Upper lobe of right lung (tissue), 1 donor: ENCODE measurements at places on chromosomes 7 and 10. TPM values are rescaled to one million over a fixed set of nuclear protein-coding genes. Genes with fewer than 3 reads are reported as not detected.
A peak's percentile ranks its signal among the peaks of the same experiment; 100 is the strongest.

The SPDYE16 gene
- 0.90 TPM for total RNA-seq

The SFXN2 gene
- 12.0 TPM for total RNA-seq

DNA sequence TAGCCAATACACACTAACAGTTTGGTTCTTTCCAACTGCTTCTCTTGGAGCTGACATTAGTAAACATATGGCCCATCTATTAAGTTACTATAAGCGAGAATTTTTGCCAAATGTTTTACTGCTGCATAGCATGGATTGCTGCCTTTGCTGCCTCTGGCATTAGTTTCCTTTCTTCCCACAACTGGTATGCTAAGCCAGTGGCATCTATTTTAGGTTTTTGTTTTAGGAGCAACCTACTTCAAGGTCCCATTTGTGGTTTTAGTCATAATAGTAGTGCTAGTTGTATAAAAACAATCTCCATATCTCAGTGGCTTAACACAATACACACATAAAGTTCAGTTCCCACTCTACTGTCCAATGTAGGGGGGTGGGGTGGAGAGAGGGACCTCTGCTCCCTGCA lies 25.9 kb upstream of the PANK1 start:
- no peaks in the 10 kb centered on the region for H3K4me1 ChIP-seq
- DNase-seq, result no peak
- no peak overlapping the region for H3K27ac ChIP-seq
- H3K4me3 ChIP-seq, result no peak overlapping the region
- H3K27me3 ChIP-seq, result no peaks in the 10 kb centered on the region

- H3K27me3 ChIP-seq, result no peaks in the 10 kb centered on the region
- H3K4me3 ChIP-seq, result no peak overlapping the region
- DNase-seq, result no peak
- no peaks in the 10 kb centered on the region for H3K36me3 ChIP-seq
- peaks cover 9% of the 10 kb centered on the region for H3K4me1 ChIP-seq
Observed at GRCh38 chr10:119737823-119738222, 12.0 kb downstream of the INPP5F start.

GRCh38 chr10:61897671-61898434 lies 3.6 kb upstream of the ARID5B start:
- no peak for DNase-seq
- H3K4me3 ChIP-seq, result peak overlapping the region; percentile 41
- peak overlapping the region; percentile 67 for H3K27ac ChIP-seq

DNA sequence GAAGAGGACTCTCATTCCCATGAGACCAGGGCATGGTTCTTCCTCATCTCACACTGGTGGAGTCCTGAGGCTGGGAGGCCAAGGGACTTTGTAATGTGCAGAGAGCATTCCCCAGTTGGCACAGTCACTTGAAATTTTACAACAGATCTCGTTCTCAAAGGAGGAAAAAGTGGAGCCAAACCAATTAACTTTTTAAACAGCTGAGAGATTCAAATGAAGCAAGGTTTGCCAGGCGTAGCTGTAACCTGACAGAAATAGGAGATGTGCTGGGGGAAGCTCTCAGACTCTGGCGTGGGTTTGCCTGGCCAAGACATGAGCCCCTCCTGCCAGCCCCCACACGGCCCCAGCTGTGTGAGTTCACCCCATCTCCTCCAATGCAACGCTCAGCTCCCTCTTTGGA lies 12.0 kb upstream of the CPXM2 start:
- no peaks in the 10 kb centered on the region for H3K36me3 ChIP-seq
- H3K27me3 ChIP-seq, result peaks cover 5% of the 10 kb centered on the region
- no peak overlapping the region for H3K27ac ChIP-seq
- H3K4me3 ChIP-seq, result no peak overlapping the region
- no peaks in the 10 kb centered on the region for H3K4me1 ChIP-seq

DNA sequence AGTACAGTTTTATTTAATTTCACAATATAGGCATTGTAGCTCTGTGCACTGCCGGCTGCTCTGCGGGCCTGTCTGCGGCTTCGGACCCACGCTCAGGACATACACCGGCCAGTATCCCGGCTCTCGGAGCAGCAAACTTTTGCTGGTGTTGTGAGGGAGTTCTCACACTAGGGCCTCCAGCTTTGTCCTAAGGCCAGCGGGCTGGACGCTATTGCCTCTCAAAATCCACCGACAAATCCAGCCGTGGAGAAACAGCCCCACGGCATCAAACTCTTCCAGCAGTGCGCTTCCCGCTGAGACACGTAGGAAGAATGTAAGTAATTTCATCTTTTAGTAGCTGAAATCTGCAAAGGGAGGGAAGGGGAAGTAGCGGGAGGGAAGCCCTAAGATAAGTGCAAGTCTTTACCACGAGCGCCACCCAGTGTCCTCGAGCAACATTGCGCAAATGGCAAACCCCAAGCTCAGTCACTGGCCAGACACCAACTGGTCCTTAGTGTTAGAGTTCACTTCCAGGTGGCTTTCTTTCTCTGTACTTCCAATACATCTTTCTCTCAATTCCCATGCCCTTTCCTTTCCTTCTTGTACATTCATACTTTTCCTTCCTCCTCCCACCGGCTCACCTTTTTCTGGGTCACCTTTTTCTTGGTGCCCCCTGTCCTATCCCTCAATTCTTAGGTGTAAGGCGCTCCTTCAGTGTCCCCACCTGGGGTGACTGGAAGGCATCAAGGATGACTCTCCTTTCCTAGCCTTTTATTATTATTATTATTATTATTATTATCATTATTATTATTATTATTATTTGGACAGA lies 3.0 kb upstream of the DLX5 start:
- H3K27ac ChIP-seq, result no peak overlapping the region
- peak overlapping the region; percentile 46 for H3K4me3 ChIP-seq
- no peaks in the 10 kb centered on the region for H3K36me3 ChIP-seq
- DNase-seq, result peak; percentile 81
- H3K27me3 ChIP-seq, result peaks cover 51% of the 10 kb centered on the region
- peaks cover 20% of the 10 kb centered on the region for H3K4me1 ChIP-seq
